Stimulated activated CD4-positive, alpha-beta T cell treated with anti-CD3 and anti-CD28 coated beads, Interleukin-1b, Interleukin-23, amount 100 ng/mL, for 24 hours (primary cell): ENCODE measurements at places on chromosomes 12 and 14.

DNA sequence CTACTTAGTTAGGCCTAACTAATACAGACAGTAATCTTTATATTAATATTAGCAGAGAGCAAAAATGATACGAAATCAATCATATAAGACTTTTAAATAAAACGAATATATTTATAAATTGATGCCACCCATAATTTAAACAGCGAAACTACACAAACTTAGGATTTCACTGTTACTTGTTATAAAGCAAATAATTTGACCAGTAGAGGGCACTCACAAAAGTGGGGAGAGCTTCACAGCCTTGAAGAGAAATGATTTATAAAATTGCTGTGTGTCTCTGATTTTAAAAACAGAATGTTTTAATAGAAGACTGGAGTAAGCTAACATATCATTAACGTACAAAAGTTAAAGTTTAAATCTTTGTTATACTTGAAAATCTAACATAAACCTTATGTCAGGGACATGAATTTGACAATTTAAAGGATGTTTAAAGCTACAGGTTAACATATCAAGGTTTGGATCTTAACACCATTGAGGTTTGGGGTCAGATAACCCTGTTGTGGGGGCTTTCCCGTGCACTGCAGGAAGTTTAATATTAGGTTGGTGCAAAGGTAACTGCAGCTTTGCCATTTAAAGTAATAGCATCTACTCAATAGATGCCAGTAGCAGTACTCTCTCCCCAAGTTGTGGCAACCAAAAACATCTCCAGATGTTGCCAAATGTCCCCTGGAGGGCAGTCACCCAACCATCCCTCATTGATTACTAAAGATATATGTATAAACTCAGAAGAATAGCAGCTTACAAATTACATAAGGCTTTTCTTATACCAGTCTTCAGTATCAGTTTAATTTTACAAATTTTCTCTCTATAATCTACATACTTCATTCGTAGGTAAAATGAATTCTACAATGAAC, 9.3 kb downstream of the KRAS start:
- no peak for DNase-seq

GRCh38 chr14:64757601-64758000, 53.4 kb downstream of the PLEKHG3 start:
- DNase-seq: no peak

DNA sequence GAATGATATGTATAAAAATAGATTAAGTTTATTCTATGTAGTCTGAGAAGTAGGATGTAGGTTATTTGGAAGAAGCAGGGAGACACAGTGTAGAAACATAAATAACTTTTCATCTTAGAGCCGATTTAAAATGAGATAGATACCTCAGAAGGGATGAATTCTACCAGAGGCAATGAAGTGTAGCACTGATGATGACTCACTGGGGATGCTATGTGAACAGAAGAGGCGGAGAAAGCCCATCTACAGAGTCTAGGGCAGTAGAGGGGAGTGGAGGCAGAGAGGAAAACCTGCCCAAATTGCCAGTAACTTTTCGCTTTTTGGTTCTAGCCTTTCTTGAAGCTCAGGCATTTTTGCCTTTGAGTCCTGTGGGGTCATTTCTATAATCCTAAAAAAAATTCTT, 451.8 kb downstream of the ATP23 start:
- DNase-seq: no peak

DNA sequence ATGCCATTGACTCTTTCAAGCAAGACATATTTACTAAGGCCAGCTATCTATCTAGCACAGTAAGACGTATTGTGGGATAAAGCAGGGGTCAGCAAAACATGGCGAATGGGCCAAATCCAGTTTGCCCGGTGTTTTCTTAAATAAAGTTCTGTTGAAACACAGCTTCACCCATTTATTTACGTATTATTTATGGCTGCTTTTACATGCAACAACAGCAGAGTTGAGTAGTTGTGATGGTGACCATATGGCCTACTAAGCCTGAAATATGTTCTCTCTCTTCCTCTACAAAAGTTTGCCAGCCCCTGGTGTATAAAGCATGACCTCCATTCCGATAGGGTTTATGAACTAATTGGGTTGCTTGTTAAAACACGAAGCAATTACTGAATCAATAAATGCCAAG, 322.1 kb downstream of the CCDC91 start:
- DNase-seq: no peak

- DNase-seq: no peak
These were observed 117.4 kb upstream of the VASH1 start for GRCh38 chr14:76643887-76644286.
